ENCODE measurements at places on chromosomes 3 and 15.
A peak's percentile ranks its signal among the peaks of the same experiment; 100 is the strongest.

DNA sequence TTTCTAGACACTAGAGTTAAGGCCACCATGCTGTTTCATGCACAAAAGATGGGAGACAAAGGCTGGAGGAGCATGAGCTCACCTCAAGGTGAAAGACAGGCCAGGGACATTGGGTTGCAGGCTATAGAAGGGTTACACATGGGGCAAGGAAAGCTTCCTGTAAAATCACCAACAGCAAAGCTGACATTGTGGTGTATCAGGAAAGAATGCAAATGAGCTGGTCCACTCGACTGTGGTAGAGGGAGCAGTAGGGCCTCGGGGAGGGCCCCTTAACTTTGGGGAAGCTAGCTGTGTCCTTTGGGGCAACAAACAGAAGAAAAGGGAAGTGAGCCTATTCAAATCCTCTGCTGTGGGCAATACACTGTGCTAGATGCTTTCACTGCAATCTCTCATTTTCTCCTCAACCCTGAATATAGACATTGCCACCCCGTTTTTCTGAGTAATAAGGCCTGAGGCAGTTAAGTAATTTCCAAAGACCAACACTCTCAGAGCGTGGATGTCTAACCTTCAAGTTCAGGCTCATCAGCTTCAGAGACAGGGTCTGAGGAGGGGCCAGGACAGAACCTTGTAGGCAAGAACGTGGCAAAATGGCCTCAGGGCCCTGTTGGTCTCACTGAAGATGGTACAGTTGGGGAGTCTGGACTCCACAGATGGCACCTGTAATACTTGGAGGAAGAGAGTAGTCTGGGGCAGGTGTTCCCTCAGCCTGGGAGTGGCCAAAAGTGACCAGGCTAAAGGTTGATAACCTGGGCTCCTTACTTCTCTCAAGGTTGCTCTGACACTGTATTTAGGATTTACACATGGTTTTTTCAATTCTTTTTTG is 24.1 kb downstream of the CX3CR1 start:
- DNase-seq = no peak

- peak; percentile 68 for DNase-seq
Observed at GRCh38 chr15:51737522-51738305, at the start of gene LYSMD2. LYSMD2 (minus strand) TSS chr15:51737655; CDS start chr15:51737622, 33 bp downstream.

- DNase-seq = no peak
Observed at GRCh38 chr3:156760333-156760732, 65.8 kb upstream of the LEKR1 start.

DNA sequence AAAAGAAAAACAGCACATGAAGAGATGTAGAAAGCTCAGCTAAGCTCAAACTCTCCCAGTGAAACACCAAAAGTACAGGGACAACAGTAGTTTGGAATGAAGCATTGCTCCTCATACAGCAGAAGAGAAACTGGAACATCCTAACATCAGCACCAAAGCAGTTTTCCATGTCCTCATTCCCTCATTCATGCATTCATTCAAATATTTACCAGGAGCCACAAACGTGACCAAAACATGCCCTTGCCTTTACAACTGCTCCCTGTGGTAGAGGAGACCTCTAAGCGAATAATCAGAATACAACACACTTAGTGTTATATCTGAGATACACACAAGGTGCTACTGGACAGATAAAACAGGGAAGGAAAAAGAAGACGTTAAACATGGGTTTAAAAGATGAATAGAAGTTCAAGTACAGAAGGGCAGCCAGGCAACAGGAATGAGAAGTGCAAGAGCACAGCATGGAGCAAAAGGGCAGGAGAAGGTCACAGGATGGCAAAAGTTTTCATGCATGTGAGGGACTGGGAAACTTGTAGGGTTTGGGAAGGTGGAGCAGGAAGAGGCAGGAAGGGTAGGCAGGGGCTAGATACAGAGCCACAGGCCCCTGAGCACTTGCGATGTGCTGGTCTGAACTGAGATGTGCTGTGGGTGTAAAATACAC is 58.5 kb upstream of the LMCD1 start:
- no peak for DNase-seq

DNA sequence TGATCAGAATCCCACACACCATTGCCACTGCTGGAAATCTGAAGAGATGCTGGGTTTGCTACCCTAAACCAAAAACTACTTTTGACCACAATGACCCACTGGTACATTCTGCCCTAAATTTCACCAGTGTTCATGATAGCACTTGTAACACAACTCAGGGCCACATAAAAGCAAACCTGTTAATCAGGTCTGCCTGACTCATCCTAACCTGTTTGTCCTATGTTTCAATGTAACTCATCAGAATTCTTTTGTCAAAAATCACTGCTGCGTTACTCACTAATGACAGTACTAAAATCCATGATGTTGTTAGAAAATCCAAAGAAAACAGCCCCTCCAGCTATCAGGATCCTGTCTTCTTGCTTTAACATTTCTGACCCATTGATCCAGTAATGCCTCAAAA is 55.6 kb upstream of the XCR1 start:
- no peak for DNase-seq

DNA sequence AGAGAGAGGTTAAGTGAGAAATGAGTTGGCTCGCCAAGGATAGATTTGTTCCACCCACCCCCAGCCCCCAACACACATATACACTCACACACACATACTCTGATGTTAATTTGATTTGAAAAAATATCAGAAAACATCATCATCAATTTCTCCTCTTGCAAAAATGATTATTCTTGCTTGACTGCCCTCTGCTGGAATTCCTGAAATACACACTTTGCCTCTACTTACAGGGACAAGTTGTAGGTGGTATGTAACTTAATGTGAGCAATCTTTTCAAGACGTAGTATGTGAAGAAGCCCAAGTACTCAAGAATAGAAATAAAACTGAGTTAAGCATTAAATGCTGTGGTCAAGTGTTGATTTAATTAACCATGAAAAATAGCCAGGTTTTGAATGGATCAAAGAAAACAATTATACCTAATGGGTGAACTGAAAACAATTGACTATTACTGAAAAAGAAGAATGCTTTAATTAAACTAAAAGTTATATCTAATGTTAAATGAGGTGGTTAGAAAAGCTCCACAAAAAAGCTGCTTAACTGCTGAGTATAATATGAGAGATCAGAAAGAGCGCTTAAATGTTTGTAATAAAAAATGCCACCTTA is 46.6 kb upstream of the MDFIC2 start:
- peak; percentile 15 for DNase-seq
